ENCODE measurements at places on chromosomes 12 and 14. TPM values are rescaled to one million over a fixed set of nuclear protein-coding genes. Genes with fewer than 3 reads are reported as not detected.
A peak's percentile ranks its signal among the peaks of the same experiment; 100 is the strongest.

The KLRB1 gene
- total RNA-seq: 0.49 TPM

DNA sequence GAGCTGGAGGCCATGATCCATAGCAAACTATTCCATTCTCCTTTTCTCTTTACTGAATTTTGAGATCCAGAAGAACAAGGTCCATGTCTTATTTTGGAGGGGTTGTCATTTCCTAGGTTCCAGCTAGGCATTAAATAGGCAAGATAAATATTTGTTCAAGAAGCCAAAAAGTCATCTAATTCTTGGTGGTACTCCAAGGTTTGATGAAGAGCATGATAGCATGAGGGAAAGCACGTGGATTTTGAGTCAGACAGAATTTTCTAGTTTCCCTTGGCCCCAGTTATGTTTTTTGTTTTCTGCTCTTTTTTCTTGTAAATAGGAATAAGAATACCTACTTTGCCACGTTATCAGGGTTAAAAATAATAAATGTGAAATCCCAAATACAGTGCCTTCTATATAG, 25.5 kb upstream of the FRMD6 start:
- DNase-seq: no peak

GRCh38 chr12:10363914-10364814, 25.7 kb downstream of the KLRK1 start:
- DNase-seq: peak; percentile 77

- DNase-seq: no peak
These were observed 51.8 kb downstream of the GNG2 start for GRCh38 chr14:51912112-51912786.

DNA sequence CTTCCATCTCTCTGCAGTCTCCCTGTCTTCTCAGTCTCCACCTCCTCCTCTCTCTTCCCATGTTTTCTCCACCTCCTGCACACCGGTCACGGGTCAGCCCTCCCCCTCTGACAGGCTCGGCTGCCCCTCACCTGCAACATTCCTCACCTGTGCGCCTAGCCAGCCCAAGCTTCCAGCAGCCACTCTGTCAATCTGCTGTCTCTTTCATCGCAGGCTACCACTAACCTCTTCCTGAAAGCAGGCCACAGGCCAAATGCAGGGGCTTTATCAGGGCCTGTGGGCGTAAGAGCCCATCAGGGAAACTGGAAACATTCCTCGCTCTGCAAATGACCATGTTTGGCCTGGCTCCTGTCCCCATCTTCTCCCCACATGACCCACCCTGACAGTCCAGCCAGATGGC, 34.5 kb downstream of the CMKLR1 start:
- DNase-seq: peak; percentile 28

GRCh38 chr12:3238196-3238595, 161.0 kb downstream of the TSPAN9 start:
- no peak for DNase-seq

DNA sequence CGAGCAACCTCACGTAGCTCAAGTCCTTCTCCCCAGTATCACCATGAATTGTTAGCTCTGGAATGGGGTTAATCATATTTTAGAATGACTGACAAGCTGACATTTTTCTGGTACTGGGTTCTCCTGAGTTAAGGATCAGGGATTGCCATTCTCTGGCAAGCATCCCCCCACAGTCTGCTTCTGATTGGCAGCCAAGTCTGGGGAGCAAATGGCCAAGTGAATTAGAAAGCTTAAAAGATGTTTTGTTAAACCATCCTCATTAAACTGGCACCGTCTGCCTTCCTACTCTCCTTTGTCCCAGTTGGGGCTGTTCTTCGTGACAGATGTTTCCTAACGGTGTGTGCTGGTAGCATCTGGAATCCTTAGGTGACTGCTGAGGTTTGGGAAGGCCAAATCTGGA, 17.2 kb upstream of the CISTR start:
- DNase-seq: no peak

The ALDH1L2 gene
- 7.5 TPM for total RNA-seq

DNA sequence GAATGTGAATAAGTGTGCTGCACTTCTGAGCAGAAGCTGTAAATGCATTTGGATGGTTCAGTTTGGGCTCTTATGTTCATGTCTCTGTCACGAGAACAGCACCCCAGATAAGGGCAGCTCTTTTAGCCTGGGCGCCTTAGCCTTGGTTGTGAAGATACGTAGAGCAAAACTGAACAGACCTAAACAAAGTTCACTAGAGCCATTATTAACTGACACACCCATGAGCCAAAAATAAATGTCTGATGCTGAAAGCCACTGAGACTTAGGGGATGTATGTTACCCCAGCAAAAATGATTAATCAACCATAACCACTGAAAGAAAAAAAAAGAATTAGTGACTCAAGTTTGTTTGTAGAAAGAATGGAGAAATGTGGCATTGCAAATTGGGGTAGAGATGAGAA, 343.4 kb downstream of the BCAT1 start:
- no peak for DNase-seq

DNA sequence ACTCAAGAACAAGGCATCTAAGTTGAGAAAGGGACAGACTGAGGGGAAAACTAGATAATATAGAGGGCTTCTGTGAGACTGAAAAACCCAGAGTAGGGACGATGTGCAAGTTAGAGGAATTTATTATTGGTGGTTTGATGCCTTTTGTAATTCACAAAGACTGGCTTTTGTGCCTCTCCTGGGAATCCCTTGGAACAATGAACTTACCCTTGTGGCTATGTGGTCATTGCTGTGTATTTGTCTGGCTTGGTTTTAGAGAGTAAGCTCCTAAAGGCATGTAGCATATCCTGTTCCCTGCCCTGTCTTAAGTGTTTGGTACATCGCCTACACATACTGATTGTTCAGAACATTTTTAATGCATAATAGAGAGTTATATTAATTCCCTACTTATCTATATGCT, 26.6 kb downstream of the DCN start:
- no peak for DNase-seq

GRCh38 chr14:71387753-71388152, 480.5 kb downstream of the PCNX1 start:
- no peak for DNase-seq

- peak; percentile 29 for DNase-seq
These were observed 139.5 kb upstream of the OTX2 start for GRCh38 chr14:56949828-56950227.

- no peak for DNase-seq
These were observed 3.2 kb upstream of the MED13L start for GRCh38 chr12:116280595-116281290.

The PPM1H gene
- total RNA-seq: 3.3 TPM

DNA sequence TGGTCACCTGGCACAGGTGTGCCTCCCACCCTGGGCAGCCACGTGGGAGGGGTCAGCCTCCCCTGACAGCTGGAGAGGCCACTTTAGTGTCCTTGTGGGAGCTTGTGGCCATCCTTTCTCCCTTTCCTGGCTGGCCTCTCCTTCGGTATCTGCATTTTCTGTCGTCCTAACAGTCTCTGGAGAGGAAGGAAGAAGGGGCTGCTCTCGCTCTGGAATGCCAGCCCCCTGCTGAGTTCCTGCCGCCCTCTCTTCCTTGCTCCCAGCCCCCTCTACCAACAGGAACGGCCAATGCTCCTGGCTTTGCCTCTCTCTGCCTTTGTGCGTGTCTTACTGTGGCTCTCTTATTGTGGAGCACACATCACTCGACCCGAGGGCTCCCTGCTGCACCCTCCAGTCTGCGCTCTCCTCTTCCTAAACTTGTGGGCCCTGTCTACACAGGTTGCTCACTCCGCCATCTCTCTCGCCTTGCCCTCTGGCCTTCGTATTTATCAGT, 70.8 kb downstream of the FBXL14 start:
- DNase-seq: no peak

The ADAM21 gene
- total RNA-seq: 0.09 TPM

DNA sequence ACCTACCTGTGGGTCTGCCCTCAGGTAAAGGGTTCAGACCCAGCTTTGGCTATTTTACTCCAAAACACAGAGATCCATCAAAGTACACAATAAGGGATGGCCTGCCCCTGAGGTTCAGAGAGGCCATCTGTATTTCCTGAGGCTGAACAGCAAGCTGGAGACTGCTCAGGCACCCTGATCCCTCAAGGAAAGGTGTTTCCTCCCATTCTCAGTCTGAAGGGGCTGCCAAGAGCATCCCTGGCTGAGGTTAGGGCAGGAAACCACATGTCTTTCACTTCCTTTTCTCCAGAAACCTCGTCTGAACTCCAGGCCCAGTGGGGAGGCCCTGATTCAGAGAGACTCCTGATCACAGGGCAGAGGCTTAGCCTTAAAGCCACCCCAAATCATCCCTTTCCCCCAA, 1.5 kb downstream of the RILPL1 start:
- DNase-seq: peak; percentile 66

The TSHR gene
- 0.31 TPM for total RNA-seq

DNA sequence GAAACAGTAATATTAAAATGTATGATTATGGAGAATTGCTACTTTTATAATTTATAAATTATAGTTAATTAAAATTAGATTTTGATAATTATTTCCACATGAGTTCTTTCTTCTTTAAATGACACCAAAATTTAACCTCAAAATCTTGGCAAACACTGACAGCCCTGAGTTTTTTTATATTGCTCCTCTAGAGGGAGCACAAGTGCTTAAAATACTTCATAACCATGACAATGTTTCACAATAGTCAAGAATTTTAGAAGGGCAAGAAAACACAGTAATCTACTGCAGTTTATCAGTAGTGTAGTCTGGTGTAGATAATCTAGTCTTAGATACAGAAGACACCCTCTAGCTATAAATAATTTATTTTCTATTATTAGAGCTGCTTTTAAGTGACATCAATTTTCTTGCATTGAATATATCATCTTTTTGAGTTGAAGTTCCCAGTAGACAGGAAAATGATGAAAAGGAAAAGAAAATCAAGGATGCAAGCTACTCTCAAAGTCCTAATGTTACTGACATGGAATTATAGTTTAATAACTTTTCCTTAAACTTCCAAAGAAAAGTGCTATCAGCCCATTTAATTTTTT, 14.3 kb upstream of the PTGER2 start:
- DNase-seq: peak; percentile 78

- peak; percentile 83 for DNase-seq
These were observed 67.4 kb downstream of the LGMN start for GRCh38 chr14:92680781-92681650.

The AQP2 gene
- total RNA-seq: not detected

DNA sequence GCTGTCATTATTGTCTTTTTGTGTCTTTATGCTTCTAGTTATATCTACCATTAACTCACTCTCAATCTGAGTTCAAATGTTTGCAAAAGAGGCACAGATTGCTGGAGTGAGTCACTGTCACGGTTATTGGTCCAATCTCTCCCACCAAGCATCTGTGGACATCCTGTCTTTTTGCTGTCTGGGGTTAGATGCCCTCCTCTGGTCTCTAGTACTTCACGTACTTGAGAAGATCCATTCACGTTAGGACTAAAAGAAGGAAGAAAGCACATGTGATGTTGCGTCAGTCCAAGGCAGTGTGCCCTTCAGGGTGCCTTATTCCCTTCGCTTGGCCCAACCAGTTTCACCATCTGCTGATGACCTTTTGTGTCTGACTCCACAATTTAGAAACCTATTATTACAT, 72.3 kb upstream of the STXBP6 start:
- DNase-seq: no peak

The HOXC6 gene
- 4.1 TPM for total RNA-seq

DNA sequence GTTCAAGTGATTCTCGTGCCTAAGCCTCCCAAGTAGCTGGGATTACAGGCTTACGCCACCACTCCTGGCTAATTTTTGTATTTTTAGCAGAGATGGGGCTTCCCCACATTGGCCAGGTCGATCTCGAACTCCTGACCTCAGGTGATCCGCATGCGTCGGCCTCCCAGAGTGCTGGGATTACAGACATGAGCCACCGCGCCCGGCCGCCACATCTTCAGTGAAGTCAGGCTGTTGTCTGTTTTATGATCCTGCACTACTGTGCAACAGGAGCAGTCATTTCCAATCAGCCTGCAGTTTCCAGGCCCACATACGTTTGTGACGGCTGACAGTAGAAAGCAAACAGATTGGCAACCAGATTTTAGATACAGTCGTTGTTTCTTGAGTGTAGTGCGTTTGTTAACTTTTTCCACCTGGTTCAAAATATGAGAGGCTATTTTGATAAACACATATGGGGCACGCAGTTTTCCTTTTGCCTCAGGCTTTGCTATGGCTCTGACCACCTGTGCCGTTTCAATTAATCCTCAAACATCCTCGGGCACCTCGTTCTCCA, 74.8 kb downstream of the LGMN start:
- DNase-seq: no peak

- DNase-seq: no peak
These were observed 36.8 kb upstream of the TMED10 start for GRCh38 chr14:75213172-75213571.

GRCh38 chr12:76303365-76303764, 44.9 kb downstream of the BBS10 start:
- peak; percentile 6 for DNase-seq

DNA sequence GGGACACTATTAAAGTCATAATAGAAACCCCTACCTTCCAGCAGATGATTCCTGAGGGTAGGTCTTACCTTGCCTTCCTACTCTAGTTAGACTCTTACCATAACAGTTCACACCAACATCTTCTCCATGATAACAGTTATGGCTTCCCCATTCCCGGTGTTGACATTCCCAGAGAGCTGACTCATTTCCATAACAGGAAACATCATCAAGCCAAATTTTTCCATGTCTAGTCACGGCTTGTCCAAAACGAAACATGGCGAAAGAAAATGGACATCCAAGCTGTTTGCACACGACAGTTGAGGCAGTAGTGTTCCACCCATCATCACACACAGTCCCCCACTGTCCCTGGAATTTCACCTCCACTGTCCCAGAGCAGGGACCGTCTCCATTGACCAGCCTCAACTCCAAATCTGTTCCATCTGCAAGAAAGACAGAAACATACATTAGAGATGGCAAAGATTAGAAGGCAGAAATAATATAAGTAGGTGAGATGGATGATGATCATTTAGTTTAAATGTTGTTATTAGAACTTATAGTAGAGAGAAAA, 10.6 kb downstream of the CD163L1 start:
- DNase-seq: no peak

DNA sequence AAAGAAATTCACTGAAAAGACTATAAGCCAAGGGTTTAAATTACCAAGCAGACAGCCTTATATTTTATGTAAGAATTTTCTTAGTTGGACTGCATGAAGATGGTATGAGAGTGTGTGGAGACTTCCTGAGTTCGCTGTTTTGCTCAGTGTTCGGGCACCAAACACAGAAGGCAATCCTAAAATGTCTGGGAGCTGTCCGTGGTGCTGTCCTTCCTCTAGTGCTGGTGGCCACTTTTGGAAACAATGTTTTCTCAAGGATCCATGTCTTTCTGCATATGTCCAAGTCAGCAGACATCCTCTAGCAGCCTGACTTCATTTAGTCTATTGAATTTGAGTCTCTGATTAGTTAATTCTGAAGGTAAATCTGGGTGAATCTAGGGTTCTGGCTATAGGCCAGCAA, 135.8 kb downstream of the SLC8A3 start:
- peak; percentile 57 for DNase-seq

The LBHD2 gene
- total RNA-seq: 0.09 TPM

- DNase-seq: peak; percentile 86
These were observed 53.3 kb upstream of the CERS5 start for GRCh38 chr12:50220363-50220995.

The SPTB gene
- total RNA-seq: 126 TPM

The TMTC2 gene
- total RNA-seq: 12.6 TPM

DNA sequence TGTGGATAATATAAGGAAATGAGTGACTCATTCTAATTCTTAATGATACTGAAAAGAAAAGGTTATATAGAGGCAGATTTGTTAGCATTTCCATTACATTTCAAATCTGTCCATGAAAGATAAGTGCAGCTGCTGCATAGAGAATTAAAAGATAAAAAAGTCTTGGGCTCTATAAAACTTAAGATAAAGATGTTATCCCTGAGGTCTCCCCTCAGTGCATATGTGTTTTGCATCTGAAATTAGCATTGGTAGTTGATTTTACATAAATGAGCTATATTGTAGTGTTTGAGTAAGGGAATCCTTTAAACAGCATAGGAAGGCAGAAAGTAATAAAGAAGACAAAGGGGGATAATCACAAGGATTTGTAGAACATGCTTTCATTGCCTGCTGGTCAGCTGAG, 206.2 kb downstream of the FSCB start:
- DNase-seq: no peak
